Left ventricle myocardium superior (tissue), 1 donor: ENCODE measurements at places on chromosomes 2 and 18.
A peak's percentile ranks its signal among the peaks of the same experiment; 100 is the strongest.

GRCh38 chr2:158934170-158934569, 34.3 kb upstream of the TANC1 start:
- no peak for DNase-seq

- no peak for DNase-seq
Observed at GRCh38 chr2:1569879-1570450, 156.7 kb downstream of the TPO start.

- DNase-seq, result no peak
Observed at GRCh38 chr2:204110338-204110741, 173.8 kb downstream of the ICOS start.

GRCh38 chr2:23561088-23561487, 176.1 kb downstream of the KLHL29 start:
- DNase-seq, result peak; percentile 56

DNA sequence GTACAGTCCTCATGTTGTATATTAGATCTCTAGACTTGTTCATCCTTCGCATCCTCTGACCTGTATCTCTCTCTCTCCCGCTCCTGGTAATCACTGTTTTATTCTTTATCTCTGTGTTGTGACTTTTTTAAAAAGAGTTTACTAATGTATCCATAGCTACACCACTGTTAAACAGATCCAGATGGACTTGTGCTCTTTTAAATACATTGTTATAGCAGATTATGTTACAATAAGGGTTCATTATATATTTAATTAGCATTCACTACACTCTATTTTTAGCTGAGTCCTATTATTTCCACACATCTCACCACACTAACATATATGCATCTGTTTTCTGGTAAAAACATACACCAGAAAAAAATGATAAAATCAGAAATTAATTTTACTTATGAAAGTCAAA, 90.5 kb downstream of the RBM43 start:
- DNase-seq, result no peak

DNA sequence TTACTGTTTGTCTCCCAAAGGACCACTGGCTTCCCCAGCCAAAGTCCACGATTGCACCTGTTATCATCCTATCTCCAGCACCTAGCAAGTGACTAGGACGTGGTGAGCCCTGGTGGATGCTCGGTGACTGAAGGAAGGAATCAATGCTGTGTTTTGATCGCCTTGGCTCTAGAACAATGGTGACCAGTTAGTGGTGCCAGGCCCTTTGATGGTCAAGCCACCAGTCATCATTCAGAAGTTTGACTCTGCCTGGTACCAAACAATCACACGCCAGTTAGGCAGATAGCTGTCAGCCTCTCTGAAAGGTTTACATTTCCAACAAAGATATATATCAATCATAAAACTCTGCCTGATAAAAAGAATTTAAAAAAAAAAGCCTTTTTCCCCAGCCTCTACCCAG, 244.1 kb downstream of the SH3BP4 start:
- DNase-seq, result no peak
